Inflammatory macrophage (primary cell): ENCODE measurements at places on chromosomes 12 and 14.

- no peak for DNase-seq
Observed at GRCh38 chr14:101506926-101507835, 54.1 kb upstream of the DIO3 start.

DNA sequence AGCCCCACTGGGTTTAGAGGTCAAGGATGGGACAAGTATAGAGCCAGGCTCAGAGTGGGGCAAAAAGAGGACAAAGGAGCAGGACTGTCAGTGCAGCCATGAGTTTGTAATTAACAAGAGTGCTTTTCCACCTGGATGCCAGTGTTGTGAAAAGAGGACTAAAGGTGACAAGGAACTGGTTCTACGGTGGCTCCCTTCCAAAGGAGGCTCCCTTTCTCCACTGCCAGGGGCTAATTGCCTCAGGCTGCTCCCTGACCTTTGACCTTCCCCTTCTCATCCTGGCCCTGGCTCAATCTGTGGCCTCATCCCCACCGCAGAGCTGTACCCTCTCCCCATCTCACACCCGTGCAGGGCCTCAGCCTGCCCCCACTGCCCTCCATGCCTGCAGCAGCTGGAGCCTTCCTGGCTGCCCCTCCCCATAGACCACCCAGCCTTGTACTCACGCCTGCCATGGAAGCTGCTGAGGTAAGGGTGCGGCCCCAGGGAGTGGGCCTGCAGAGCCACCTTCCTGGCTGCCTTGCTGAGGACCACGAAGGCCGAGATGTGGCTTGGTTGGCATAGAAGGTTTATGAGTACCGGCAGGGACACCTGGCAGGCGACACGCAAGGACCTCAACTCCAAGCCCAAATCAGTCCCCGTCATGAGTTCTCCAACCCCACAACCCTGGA lies 24.8 kb upstream of the FKBP4 start:
- no peak for DNase-seq

DNA sequence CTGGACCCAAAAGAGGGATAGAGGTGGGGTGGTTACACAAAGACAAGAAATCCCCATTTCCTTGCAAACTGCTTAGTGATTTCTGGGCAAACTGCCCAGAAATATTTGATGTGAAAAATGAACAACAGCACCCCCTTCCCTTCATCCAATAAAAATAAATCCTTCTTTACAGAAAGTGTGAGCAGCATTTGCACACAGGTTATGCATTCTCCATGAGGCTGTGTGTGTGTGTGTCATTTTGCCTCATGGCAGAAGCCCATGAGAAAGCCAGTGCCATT lies 17.2 kb upstream of the NRXN3 start:
- no peak for DNase-seq

- DNase-seq = no peak
Observed at GRCh38 chr12:88266806-88267360, 124.8 kb downstream of the TMTC3 start.

DNA sequence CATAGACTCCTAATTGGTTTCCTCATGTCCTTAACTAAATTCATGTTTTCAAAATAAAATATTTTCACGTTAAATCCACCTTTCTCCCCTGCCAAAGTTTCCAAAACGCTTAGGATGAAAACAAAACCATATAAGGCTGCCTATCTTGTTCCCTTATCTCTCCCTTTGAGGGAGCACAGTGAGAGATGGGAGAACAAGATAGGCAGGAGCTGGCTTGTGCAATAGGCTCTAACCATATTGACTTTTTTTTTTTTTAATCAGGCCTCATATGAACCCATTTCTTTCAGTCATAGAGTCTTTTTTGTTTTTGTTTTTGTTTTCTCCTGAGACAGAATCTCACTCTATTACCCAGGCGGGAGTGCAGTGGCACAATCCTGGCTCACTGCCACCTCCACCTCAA lies 184.9 kb downstream of the NRXN3 start:
- no peak for DNase-seq

DNA sequence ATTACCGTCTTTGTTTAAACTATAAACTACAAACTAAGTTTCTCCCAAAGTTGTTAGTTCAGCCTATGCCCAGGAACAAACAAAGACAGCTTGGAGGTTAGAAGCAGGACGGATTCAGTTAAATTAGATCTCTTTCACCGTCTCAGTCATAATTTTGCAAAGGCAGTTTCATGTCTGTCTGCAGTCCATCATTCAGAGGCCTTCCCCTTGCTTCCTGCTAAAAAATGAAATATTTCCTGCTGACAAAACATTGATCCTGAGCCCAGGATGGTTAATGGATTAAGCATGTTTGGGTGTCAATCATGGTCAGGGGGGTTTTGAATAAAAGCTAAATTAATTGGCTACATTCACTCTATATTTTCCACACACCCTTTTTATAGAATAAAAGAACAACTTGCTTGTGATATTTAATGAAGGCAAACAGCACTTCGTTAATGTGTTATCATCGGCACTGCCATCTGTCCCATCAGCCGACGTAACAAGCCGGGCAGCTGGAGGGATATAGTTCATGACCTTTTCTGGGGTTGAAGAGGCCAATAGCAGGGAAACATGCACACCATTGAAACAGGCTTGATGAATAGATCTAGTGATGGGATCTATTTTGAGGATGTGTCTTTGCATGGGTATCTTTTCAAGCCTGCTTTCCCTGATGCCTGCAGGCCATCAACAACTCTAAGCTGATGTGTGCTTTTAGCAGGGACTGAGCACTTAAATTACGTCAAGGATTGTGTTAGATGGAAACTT lies 521.3 kb upstream of the TMEM132C start:
- no peak for DNase-seq

DNA sequence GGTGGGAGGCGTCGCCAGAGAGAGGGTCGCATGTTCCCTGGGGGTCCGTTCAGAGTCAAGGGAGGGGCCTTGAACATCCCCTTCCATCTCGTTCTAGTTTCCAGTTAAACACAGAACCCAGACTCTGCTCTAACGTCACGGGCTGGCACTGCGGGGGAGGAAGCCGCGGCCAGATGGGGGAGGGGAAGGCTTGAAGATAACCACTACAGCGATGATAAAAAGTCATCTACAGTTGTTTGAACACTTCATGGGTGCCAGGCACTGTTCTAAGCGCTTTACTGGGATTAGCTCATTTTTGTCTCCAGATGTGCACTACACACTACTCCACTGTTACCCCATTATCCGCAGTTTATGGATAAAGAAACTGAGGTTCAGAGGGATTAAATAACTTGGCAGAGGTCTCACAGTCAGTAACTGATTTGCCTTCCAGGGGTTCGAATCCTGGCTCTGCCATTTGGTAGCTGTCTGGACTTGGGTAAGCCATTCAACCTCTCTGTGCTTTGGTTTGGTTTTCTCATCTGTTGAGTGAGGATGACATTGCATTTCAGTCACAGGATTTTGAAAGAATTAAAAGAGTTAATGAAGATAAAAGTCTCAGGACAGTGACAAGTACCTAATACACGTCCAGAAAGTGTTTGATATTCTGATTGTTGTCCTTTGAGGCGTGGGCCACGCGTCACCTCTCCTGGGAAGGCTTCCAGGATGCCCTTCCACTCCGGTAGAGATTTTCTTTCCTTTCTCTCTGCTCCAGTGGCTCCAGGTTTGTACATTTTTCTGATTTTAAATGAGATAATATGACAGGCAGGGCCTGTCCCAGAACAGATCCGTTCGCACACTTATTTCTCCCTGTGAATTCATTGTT lies 798 bp upstream of the RASAL1 start:
- peak; percentile 76 for DNase-seq

- no peak for DNase-seq
Observed at GRCh38 chr14:91059576-91060350, 678 bp downstream of the RPS6KA5 start.

GRCh38 chr14:100673807-100674154 lies 52.9 kb upstream of the DLK1 start:
- DNase-seq = no peak

GRCh38 chr12:115341442-115341841 lies 657.5 kb upstream of the TBX3 start:
- peak; percentile 32 for DNase-seq

GRCh38 chr14:35222872-35223466 lies 69.2 kb upstream of the PSMA6 start:
- DNase-seq = peak; percentile 39

GRCh38 chr14:101056446-101056845 lies 152.9 kb upstream of the RTL1 start:
- no peak for DNase-seq

DNA sequence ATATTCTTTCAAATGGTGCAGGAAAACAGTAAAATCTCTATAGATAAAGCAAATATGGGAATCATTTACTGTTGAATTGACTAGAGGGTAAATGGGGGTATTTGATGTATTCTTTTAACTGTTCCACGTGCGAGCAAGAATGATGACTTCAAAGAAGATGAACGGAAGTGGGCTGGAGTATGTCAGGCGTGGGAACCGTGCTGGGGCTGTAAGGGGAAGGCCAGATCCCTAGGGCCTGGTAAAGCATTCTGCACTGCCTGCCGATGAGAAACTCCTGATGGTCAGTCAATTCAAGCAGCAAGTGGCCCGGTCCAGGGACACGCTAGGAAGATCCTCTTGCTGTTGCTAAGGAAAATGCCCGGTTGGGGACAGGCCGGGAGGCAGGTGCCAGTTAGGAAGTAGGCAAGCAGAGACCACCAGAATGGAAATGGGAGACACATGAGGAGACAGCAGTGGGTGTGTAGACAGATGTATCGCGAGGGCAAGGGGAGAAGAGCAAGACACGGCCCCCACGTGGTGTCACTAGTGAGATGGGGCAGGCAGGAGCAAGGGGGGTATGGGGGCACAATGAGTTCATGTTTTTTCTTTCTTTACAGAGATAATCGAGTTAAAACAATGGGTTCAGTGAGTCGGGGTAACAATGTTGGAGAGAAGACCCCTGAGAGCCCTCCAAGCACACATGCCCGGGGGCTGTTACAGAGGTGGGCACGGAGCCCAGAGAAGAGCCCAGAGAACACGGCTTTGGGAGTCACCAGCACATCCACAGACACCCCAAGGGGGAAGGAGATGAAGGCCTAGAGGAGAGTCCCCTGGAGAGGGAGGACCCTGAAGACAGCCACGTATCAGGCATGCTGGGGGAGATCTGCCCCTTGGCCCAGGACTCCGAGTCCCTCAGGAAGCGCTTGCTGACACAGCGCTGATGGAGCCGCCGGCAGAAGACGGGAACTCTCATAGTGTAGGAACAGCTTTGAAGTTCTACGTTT lies 37.2 kb downstream of the FBXO21 start:
- no peak for DNase-seq

- no peak for DNase-seq
Observed at GRCh38 chr12:76055393-76055792, 23.8 kb upstream of the PHLDA1 start.

DNA sequence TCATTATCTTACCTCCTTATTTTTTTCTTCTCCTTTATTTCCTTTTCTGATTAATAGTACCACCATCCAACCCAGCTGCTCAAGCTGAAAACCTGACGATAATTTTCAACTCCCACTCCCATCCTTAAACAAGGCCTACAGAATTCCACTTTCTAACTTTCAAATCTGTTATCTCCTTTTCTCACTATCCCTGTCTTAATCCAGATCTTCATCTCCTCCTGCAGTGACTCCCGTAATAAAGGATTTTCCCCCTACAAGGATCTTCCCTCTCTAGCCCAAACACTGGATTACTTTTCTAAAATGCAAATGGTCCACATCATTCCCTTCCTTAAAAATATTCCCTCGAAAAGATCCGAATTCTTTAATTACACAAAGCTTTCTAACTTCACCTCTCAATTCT lies 1.5 kb downstream of the TRAPPC6B start:
- DNase-seq = no peak

GRCh38 chr12:113845900-113846674 lies 120.0 kb downstream of the RBM19 start:
- DNase-seq = no peak

DNA sequence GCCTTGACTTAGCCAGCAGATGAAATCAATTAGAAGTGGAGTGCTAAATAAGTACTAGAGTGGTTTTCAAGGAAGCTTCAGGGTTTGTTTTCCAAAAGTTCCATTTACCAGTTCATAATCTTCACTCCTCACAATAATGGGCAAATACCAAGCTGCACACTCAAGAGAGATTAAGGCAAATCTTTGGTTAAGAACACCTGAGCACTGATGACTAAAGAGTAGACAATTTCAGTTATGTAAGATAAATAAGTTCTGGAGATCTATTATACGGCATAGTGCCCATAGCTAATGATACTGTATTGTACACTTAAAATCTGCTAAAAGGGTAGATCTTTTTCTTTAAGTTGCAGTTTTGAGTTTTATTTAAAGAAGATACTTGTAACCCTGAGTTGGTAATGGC lies 125.0 kb downstream of the ARMH4 start:
- no peak for DNase-seq

DNA sequence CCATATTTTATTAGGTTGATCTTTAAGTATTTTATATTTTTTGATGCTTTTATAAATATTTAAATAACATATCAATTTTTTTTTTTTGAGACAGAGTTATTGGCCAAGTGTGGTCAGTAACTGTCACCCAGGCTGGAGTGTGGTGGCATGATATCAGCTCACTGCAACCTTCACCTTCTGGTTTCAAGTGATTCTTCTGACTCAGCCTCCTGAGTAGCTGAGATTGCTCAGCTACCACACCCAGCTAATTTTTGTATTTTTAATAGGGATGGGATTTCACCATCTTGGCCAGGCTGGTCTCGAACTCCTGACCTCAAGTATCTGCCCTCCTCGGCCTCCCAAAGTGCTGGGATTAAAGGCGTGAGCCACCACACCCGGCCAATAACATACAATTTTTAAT lies 71.1 kb downstream of the FUT8 start:
- no peak for DNase-seq

DNA sequence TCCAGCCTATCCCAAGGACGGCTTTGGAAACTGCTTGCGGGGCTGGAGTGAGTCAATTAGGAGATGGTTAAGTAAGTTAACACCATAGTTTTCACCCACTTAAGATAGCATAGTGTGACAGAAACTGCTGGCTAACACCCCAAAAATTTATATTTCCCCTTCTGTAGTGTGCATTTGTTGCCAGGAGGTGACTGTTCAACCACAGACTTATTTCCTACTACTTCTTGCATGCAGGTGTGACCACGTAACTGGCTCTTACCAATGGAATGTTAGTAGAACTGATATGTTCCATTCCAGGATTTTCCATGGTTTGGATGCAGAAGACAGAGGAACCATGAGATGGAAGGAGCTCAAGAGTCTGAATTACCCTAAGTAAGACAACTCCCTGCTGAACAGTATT lies 52.9 kb upstream of the SLC35F4 start:
- DNase-seq = no peak

GRCh38 chr14:34722723-34723545 lies 8.5 kb upstream of the CFL2 start:
- DNase-seq = peak; percentile 44

DNA sequence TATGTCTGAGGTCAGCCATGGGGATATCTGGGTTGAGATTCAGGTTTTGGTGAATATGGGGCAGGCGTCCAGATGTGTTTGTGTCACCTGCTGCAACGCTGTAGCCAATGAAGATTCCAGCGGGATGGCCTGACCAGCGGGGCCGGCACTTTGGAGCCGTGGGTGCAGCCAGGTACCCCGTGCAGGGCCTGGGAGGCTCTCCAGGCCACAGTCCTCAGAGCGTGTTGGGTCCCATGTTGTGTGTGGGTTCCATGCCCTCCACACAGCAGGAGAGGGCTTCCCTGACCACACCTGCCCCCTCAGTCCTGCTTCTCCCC lies 2.8 kb upstream of the TEX22 start:
- DNase-seq = no peak
